Activated naive CD4-positive, alpha-beta T cell (primary cell): ENCODE measurements at places on chromosomes 7 and 10.
A peak's percentile ranks its signal among the peaks of the same experiment; 100 is the strongest.

DNA sequence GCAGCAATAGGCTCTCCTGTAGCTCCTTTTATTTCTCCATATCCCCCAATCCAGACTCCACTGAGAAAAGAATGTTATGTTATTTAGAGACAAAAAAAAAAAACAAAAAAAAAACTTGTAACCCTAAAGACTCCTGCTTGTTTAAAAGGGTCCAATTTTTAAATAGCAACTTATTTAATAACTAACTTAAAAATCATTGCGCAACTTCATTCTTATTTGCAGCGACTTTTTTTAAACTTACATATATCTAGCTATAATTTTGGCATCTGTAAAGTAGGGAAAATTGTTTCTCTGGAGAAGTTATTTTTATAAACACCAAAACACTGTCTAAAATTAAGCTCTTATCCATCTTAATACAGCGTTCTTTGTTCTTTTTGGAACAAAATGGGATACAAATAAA lies 59.0 kb upstream of the ZC3HAV1 start:
- no peak for DNase-seq

DNA sequence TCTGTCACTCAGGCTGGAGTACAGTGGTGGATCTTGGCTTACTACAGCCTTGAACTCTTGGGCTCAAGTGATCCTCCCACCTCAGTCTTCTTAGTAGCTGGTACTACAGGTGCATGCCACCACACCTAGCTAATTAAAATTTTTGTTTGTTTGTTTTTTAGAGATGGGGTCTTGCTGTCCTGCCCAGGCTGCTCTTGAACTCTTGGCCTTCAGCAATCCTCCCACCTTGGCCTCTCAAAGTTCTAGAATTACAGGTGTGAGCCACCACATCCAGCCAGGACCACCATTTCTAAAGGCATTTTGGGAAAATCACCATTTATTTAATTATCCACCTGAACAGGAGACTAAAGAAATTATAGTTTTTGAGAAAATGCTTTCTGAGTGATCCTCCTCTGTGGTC lies 252.3 kb downstream of the PRPF18 start:
- no peak for DNase-seq

DNA sequence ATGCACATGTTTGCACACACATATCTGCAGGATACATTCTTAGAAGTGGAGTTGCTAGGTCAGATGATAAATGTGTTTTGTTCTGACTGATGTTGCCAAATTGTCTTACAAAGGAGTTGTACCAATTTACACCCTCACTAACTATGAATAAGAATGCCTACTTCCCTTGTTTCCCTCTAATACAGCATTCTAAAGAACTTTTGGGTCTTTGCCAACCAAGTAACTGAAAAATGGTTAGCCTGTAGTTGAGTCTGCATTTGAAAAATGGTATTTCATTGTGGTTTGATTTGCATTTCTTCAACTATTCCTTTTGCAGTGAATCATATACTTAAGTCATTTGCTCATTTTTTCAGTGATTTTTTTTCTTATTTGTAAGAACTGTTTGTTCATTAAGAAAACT lies 48.4 kb downstream of the TMEM26 start:
- DNase-seq = no peak

- DNase-seq = no peak
Measured at GRCh38 chr7:68785036-68785435, 813.2 kb upstream of the AUTS2 start.

- DNase-seq = no peak
Measured at GRCh38 chr10:59868696-59869593, 37.4 kb downstream of the CCDC6 start.

DNA sequence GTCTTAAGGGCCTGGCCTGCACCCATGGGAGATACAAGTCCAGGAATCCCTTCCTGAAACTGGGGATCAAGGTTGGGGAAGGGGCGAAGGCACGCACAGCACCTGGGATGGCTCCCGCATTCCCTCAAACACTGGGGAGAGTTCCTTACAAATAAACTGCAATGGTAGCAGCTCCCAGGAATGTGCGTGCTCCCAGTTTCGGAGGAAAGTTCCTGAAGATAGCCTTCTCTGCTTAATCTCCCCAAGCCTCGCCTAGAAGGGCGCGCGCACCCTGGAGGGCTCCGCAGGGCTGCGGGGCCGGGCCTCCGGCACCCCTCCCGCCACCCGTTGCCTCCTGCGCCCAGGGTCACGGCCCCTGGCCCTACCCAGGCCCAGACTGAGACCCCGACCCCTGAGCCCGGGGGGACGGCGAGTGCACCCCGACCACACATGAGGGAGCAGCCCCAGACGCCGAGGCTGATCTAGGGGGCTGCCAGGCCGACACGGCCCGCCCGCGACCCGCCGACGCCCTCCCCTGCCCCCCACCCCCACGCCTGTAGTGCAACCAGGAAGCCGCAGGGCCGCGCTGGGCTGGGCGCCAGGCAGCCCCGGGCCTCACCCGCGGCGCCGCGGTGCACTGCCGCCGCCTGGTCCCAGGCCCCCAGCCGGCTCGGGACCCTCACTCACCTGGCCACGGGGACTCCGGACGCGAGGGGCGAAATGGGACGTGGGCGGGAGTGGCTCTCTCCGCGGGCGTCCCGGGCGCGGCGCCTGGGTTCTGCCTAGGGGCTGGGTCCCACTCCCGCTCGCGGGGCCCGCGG lies 460 bp downstream of the ANXA11 start:
- peak; percentile 56 for DNase-seq

GRCh38 chr7:16708511-16708910 lies 45.0 kb upstream of the TSPAN13 start:
- no peak for DNase-seq

GRCh38 chr7:128867842-128868623 lies 5.4 kb downstream of the ATP6V1F start:
- no peak for DNase-seq

DNA sequence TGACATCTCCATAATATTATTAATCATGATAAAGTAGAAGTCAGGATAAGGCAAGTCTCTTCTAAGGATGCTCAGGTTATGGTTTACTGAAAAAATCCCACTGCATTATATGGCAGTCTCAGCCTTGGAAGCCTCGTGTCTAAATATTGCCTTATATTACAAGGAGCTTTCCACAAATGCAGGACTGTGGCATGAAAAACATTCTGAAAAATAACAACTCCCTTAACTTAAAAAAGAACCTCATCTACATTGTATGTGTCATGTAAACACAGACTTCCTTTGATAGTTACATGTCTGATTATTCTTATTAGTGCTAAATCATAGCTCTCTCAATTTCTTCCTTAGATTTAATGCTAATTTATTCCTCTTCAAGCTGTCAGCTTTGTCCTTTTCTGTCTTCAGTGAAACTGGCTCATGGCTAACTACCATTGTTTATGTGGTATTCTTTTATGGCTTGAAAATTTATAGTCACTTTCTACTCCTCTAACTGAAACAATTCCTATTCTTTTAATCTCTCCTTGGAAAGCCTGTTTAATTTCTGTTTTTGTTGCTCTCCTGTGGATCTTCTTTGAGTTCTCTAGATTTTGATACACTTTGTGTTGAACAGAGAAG lies 156.1 kb downstream of the KIF20B start:
- no peak for DNase-seq

GRCh38 chr10:54434782-54435181 lies 366.2 kb downstream of the PCDH15 start:
- no peak for DNase-seq

DNA sequence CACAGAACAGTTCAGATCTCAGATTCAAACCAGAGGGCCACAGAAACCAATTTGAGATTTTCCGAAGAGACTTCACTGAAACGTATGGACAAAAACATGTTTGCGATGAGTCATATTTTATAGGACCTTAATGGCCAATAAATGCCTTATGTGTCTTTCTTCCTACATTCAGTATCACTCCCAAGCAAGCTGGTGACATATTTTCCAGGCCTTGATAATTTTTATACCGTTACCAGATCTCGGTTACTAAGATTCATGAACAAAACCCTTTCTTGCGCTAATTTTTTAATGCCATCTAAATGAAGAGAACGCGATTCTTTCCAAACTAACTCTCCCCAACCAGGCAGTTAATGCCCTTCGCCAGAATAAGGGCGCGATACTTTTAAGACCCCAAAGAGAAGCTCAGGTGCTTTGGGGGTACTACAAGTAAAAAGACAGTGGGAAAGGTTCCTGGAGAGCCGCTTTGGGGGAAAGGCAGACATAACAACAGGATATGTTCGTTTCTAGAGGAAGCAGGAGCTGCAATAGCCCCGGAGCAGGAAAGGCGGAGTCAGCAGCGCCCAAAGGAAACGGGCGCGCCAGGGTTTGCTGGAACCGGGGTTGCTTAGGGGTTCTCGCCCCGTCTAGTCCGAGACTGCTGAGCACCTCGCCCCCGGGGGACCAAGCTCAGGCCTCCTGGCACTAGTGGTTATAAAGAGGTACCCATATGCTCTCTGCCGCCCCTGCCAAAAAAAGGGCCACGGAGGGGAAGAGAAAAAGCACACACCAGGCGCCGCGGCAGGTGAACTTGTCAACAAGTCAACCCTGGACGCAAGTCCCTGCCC lies 884 bp downstream of the ICA1 start:
- DNase-seq = no peak

GRCh38 chr7:77587272-77587671 lies 50.2 kb downstream of the PTPN12 start:
- DNase-seq = no peak

GRCh38 chr10:56091872-56092271 lies 269.2 kb downstream of the ZWINT start:
- DNase-seq = no peak

GRCh38 chr10:14476006-14476405 lies 145.3 kb upstream of the FRMD4A start:
- no peak for DNase-seq

DNA sequence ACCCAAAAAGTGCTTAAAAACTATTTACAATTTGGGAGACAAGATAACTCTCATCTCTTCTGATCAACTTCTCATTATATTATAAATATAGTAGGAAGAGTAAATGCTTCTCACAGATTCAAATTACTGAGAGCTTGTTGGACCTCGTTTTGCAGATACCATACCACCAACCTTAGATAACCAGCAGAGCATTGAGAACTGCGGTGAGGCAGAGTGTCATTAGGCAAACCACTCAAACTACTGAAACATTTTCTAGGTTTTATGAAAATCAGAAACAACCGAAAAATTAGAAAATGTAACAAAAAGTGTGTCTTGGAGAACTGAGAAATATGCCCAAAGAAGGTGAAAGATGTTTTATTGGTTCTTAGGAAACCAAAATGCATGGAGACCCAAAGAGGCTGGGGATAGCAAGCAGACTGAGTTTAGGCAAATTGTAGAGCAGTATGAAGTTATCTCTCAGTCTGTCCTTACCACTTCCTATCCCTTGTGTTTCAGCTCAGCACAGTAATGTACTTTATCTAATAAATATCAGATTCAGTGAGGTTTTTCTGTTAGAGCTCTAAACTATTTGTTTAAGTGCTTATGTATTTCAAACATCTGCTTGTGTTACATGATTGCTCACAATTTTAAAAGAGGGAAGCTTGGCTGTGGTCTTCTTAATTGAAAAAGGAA lies 77.9 kb downstream of the HECTD2 start:
- no peak for DNase-seq

DNA sequence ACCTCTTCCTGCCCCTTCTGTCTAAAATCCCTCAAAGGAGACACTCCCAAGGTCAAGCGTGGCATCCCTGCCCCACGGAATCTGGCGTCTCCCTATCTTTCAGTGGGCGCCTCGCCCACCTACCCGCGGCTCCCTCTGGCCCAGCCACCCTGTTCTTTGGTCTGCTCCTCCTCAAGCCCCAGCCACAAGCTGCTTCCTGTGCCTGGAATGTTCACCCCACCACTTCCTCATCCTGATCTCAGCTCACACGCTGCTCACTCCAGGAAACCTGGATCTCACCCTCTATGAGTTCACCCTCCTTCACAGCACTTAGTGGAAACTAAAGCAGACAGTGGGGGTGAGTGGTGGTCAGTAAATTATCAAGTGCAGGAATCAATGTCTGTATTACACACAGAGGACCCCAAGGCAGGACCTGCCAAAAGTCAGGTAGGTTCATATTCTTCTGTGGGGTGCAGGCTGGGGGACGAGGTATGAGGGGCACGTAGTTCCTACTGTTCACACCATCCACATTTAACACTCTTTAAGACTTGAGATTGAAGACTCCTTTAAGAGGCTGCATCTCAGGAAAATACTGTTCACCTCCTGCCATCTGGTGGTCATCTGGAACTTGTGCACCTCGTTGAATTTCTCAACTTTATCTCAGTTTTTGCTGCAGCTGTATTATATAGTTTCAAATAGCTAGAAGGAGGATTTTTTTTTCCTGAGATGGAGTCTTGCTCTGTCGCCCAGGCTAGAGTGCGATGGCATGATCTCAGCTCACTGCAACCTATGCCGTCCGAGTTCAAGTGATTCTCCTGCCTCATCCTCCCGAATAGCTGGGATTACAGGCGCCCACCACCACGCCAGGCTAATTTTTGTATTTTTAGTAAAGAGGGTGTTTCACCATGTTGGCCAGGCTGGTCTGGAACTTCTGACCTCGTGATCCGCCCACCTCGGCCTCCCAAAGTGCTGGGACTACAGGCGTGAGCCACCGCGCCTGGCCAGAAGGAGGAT lies 166.6 kb downstream of the ARHGAP21 start:
- DNase-seq = no peak

DNA sequence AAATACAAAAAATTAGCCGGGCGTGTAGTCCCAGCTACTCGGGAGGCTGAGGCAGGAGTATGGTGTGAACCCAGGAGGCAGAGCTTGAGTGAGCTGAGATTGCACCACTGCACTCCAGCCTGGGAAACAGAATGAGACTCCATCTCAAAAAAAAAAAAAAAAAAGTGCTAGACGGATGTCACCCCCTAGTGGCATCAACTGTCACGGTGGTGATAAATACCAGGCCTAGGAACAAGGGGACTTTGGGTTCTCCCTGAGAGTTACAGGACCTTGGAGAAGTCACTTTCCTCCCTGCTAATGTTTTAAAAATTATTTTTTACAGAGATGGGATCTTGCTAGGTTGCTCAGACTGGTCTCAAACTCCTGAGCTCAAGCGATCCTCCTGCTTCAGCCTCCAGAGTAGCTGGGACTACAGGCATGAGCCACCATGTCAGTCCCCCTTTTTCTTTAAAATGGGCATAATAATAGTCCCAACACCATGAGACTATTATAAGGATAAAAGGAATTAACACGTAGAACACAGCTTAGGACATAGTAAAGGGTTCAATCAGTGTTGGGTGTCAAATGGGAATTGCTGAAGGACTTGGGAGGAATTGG lies 2.6 kb upstream of the TMEM130 start:
- no peak for DNase-seq

DNA sequence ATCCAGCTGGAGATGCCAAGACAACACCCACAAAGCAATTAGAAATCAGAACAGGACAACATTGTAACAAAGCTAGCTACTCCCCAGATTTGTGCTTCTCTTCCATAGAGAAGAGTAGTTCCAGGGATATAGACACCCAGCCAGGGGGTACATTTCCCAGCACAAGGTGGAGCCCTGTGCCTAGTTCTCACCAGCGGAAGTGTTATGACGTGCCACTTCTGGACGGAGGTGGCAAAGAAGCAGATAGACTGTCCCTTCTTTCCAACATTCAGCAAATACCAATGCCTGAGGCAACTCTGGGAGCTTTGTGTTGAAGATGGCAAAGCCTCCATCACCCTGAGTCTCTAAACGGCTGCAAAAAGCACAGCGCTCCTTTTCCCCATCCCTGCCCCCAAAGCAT lies 23.4 kb upstream of the GSAP start:
- no peak for DNase-seq

GRCh38 chr7:27347276-27347640 lies 104.7 kb downstream of the EVX1 start:
- DNase-seq = no peak

- DNase-seq = no peak
Measured at GRCh38 chr10:8361510-8361844, 307.0 kb downstream of the GATA3 start.

- no peak for DNase-seq
Measured at GRCh38 chr7:71354716-71355115, 222.8 kb downstream of the GALNT17 start.

- DNase-seq = no peak
Measured at GRCh38 chr10:111076682-111077478, at the start of gene ADRA2A. Gene ADRA2A (plus strand): TSS chr10:111077029. CDS start chr10:111077997, 968 bp downstream.
